ENCODE measurements at places on chromosomes 1 and 21. TPM values are rescaled to one million over a fixed set of nuclear protein-coding genes. Genes with fewer than 3 reads are reported as not detected.

The RAP1GAP gene
- 1.2 TPM for total RNA-seq

- no peak for DNase-seq
Measured at GRCh38 chr21:39527067-39527595, 75.4 kb downstream of the SH3BGR start.

GRCh38 chr1:110150330-110151174 lies at the start of gene SLC6A17:
Gene SLC6A17 (plus strand): TSS chr1:110150494. CDS start chr1:110166930, 16,436 bp downstream.
- DNase-seq: peak; percentile 68

GRCh38 chr1:8134546-8135235 lies 108.6 kb upstream of the ERRFI1 start:
- no peak for DNase-seq

The MYOG gene
- not detected for total RNA-seq

GRCh38 chr1:40901886-40902852 lies 40.0 kb upstream of the CITED4 start:
- no peak for DNase-seq

The BATF3 gene
- 660 TPM for total RNA-seq

DNA sequence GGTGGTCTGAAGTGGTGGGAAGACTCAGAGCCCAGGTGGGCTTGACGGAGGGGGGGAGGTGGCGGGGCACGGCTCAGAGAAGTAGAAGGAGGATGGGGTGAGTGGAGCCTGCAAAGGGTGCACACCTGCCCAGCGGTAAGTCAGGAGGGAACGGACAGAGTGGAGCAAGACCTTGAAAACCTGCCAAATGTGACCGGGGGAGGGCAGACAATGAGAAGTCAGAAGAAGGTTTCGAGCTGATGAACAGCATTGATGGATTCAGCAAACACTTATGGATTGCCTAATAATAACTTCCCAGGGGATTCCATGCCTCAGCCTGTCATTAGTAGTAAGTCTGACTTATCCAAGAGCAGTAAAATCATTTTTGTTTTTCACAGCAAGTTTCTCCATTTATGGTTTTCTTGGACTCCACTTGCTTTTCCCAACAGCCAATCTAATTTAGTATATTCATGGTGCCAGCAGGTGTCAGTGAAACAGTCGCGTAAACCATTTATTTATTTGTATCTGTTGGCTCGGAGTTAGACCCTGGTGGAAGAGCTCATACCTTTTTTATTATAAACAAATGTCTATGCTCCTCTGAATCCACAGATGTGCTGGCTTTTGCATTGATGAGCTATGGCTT lies 279.1 kb downstream of the PCP4 start:
- no peak for DNase-seq

DNA sequence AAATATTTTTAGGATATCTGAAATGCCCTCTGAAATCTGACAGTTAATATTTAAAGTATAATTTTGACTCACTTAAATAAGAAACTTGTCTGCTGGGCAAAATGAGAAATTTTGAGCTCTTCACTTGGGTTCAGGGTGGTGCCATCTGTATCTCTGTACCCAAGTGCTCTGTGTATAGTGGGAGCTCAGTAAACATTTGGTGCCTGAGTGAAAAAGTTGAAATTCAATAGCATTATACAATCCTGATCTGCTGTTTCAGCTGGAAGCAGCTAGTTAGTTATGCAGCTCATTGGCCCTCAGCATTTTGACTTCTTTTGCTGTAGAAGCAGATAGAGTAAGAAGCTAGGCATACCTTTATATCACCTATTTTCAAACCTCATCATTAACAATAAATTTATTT lies 73.3 kb downstream of the RPE65 start:
- no peak for DNase-seq

- no peak for DNase-seq
Measured at GRCh38 chr1:198676253-198676652, 37.4 kb downstream of the PTPRC start.

- peak; percentile 44 for DNase-seq
Measured at GRCh38 chr1:206816390-206817287, 44.3 kb upstream of the IL10 start.

The SEMA4A gene
- total RNA-seq: 63.7 TPM

The ADAMTSL4 gene
- total RNA-seq: 2.6 TPM

DNA sequence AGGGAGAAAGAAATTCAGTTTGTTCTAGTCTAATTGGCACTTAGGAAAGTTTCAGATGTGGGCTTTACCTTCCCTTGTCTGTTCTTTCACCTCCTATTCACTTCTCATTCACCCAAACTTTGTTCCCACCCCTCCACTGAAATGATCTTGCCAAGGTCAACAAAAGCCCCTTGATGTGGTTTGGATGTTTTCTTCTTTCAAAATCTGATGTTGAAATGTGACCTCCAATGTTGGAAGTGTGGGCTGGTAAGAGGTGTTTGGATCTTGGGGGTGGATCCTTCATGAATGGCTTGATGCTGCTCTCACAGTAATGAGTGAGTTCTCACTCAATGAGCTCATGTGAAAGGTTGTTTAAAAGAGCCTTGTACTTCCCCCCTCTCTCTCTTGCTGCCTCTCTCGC lies 379.3 kb downstream of the HHIPL2 start:
- no peak for DNase-seq

- DNase-seq: peak; percentile 45
Measured at GRCh38 chr1:112957133-112957812, 1.3 kb upstream of the SLC16A1 start.

GRCh38 chr1:116257341-116257767 lies 115.7 kb upstream of the ATP1A1 start:
- peak; percentile 48 for DNase-seq

The NHLH1 gene
- total RNA-seq: 0.60 TPM

DNA sequence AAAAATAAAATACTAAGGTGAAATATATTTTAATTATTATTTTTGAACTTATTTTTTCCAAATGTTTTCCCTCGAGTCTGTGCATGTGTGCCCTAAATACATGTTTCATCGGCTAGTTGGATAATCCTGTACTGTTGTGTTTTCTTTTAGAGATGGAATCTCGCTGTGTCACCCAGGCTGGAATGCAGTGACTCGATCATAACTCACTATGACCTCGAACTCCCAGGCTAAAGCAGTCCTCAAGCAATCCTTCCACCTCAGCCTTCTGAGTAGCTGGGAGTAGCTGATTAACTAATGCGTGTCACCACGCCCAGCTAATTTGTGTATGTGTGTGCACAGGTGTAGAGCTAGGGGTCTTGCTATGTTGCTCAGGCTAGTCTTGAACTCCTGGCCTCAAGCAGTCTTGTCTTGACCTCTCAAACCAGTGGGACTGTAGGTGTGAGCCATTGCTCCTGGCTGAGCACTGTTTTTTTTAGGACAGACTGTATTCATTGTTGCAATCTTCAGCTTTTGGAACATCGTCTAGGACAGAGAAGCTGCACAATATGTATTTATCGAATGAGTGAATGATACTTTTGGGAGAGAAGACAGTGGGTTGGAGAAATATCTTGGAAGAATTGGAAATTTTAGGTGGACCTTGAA lies 4.8 kb upstream of the TMCO1 start:
- no peak for DNase-seq

DNA sequence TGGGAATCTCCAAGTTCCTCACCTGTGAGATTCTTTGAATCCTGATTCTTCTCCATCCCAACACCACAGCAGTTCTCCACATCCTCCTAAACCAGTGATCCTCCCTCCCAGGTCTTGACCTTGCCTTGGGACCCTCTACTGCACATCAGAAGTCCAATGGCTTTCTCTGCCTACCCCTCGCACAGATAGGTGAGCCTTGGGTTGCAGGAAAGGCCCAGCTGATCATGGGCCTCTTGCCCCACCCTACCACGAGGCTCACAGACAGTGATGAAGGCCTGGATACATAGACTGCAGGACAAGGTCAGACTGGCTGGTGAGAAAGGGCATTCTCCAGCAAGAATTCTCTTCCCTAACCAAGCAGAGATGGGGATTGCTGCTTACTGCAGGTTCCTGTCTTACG lies 825 bp downstream of the FABP3 start:
- DNase-seq: no peak

GRCh38 chr21:45285266-45285931 lies 2.3 kb downstream of the POFUT2 start:
- no peak for DNase-seq

GRCh38 chr1:7207875-7208646 lies 422.8 kb downstream of the CAMTA1 start:
- peak; percentile 52 for DNase-seq

DNA sequence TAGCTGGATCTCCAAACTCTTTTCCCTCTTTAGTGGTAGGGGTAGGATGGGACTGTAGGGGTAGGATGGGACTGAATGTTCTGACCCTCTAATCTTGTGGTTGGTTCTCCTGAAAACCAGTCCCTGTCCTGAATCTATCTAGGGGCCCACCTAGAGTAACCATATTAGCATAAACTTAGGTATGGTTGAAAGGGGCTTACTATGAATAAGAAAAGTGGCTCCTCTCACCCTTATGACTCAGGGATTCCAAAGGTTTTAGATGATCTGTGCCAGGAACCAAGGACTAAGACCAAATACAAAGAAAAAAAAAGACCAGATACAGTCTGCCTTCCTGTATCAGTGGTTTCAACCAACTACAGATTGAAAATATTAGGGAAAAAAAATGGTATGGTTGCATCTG lies 28.9 kb downstream of the RNF2 start:
- DNase-seq: no peak

DNA sequence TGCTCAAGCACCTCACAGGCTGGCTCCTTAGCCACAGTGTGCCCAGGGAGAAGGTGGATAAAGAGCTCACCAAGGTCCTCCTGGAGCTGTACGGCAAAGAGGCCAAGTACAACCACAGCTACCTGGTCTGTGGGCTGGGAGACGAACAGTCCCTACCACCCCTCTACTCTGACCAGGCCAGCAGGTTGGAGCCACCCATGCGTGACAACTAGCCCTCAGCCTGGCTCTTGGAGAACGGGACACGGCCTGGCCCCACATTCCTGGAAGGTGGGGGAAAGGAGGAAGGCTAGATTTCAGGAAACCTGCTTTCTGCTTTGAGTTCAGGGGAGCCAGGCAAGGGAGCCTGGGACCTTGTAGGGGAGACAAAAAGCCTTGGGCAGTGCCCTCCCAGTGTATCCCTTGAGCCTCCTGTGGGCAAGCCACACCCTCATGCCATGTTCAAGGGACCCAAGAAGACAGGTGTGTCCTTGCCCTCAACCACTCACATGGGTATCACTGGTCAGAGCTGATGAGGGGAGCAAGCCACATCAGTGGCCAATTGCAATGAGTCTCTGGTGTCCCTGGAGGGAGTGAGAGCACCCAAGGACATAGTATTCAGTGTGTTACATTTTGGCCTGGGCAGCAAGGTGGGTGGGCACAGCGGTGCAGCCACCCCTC lies 27.6 kb downstream of the LUZP1 start:
- DNase-seq: no peak

- DNase-seq: no peak
Measured at GRCh38 chr1:199308349-199308846, 669.6 kb downstream of the PTPRC start.
